ENCODE measurements at places on chromosomes 5 and 9.

- no peak for DNase-seq
Observed at GRCh38 chr5:74122979-74123590, 497.1 kb downstream of the ARHGEF28 start.

GRCh38 chr5:105874316-105874715 lies 1796.4 kb downstream of the EFNA5 start:
- no peak for DNase-seq

DNA sequence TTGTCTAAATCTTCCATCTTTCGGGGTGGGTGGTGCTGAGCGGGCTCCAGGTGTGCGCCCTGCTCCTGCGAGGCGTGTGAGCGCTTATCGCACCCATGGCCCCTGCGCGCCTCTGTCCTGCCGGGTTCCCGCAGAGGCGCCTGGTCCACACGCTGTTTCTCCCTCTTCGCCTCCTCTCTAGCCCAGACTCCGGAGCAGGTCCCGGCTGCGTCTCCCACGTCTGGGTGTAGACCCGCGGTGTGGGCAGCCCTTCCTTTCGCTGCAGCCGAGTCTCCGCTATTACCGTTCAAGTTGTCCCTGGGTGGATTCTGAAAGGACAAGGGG lies 40.5 kb upstream of the PLEKHG4B start:
- no peak for DNase-seq

DNA sequence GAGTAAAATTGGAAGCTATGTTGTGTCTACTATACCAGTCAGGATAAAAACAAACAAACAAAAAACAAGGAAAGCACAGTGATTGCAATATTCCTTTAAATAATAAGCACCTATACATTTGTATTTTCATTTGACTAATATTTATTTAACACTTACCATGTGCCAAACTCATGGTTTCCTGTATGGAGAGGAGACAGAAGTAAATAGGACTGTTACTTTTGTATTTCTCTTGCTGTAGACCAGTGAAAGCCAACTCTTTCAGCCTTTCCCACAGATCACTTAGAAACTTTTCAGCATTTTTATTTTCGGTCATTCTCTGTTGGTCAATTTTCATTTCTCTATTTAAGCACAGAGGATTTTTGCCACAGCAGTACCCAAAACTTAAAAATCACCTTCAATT lies 4.5 kb downstream of the CMYA5 start:
- DNase-seq = no peak

GRCh38 chr9:87140605-87141109 lies 193.4 kb upstream of the GAS1 start:
- no peak for DNase-seq

DNA sequence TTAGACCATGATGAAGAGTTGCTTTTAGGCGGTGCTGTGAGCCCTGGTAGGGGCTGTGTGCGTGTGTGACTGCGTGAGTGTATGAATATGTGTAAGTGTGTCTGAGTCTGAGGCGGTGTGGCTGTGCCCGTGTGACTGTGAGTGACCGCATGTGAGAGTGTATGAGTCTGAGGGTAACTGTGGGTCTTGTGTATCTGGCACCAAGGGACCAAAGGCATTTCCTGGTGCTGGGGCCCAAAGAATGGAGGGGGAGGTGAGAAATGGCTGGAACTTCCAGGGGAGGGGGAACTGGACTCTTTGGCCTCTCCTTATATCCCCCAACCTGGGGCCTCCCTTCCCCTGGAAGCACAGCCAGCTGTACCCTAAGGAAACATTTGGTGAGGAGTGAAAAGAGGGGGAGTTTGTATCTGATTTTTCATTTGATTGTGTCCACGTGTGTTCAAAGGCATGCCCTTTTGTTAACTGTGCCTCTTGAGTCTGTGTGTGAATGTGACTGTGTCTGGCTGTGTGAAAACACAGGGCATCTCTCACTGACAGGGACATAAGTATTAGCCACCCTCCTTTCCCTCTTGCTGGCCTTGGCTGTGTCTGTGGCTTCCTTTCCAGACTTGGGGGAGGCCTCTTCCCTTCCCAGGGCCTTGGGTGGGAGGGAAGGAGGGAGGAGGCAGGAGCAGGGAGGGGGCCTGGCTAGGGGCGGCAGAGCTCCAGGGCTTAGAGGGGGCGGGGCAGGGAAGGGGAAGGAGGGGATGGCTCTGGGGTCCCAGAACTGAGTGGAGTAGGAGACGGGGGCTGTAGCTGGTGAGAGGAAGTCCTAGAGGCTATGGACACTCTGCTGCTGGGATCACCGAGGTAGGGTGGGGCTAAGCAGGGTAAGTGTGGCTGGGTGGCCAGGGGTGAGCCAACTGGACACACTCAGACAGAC lies 1.4 kb downstream of the IL11RA start:
- DNase-seq = no peak

GRCh38 chr9:92618633-92619225 lies 51.2 kb downstream of the IPPK start:
- DNase-seq = no peak

DNA sequence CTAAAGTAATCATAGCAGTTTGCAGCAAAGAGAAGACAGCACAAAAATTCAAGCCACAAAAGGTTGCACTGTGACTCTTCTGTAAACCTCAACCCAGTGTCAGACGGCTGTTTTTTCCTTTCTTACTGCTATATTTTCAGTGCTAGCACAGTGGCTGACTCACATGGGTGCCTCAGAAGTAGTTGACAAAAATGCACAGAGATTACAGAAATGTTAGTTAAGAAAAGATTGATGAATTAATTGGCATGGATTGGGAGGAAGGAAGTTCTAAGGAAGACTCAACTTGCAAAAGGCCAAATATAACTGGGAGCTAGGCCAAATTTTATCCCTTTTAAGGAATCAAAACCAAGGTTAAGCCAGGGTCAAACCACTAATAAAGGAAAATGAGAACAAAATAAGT lies 43.7 kb upstream of the ITGA1 start:
- no peak for DNase-seq

DNA sequence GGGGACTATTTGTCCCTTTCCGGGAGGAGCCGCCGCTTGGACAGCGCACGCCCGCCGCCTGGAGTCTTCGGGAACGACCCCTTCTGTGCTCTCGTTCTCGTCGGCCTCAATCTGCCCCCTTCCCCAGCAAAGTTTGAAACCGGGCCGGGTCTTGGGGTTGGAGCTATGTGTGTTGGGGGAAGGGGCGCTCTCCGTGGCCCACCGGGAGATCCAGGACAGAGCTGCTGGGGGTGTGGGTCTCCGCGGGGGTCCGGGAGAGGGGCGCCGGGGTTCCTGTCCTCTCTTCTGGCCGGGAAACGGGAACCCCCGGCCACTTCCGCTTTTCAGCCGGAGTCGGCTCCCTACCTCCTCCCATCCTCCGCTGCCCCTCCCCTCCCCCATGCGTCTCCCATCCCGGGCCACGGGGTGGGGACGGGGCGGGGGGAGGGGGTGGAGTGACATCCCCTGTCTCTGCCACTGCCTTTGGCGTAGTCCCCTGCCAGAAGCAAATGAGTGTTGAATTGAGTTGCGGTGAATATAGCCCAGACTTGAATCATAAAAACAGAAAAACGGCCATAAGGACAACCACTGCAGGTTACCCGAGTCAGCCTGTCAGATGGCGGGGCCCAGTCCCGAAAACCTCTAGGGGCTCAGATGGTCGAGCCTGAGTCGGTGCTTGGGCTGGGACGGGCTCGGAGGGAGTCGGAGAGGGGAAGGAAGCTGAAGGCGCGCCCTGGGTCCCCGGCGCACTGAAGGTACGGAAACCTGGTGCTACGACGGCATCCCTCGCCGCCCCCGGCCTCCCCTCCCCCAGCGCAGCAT lies 1.1 kb downstream of the CPLX2 start:
- no peak for DNase-seq

DNA sequence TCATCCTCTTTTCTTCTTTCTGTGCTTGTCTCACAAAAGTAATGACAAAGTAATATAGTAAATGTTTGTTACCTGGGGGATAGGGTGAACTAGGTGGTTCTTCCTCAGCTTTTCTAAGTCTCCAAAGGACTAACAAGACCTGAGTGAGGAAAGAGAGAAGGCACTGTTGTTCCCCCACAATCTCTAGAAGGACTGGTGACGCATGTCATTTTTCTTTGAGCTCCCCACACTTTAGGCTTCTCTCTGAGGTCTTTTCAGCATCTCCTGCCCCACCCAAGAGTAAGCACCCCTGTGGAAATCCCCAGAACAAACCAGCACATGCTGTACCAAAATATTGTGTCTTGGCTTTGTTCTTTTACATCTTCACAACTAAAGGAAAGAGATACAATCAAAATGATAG lies 2.4 kb upstream of the IL7R start:
- DNase-seq = peak; percentile 36

- no peak for DNase-seq
Observed at GRCh38 chr9:15927161-15927560, 374.3 kb downstream of the CCDC171 start.

GRCh38 chr5:75496026-75496425 lies 15.4 kb downstream of the CERT1 start:
- no peak for DNase-seq

- DNase-seq = no peak
Observed at GRCh38 chr9:92094655-92095054, 20.6 kb downstream of the SPTLC1 start.

DNA sequence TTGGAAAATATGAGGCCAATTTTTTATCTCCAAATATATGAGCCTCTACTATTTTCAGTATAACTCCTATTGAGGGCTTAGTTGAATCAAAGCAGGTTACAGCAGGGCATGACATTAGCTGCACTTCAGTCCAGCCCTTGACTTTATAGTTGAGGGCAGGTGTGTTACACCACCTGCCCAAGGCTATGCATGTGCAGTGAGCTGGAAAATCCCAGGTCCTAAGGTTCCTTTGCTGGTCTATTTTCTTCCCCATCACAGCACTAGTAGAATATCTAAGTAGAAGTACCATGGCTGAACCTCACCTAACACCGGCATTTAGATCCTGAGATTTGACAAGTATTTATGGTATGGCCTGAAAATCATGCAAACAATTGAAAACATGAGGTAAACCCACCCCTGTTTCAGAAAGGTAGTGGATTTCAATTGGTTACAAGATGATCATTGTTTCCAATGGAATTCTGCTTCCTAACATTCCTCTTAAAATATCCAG lies 201.1 kb downstream of the SEMA5A start:
- DNase-seq = no peak

DNA sequence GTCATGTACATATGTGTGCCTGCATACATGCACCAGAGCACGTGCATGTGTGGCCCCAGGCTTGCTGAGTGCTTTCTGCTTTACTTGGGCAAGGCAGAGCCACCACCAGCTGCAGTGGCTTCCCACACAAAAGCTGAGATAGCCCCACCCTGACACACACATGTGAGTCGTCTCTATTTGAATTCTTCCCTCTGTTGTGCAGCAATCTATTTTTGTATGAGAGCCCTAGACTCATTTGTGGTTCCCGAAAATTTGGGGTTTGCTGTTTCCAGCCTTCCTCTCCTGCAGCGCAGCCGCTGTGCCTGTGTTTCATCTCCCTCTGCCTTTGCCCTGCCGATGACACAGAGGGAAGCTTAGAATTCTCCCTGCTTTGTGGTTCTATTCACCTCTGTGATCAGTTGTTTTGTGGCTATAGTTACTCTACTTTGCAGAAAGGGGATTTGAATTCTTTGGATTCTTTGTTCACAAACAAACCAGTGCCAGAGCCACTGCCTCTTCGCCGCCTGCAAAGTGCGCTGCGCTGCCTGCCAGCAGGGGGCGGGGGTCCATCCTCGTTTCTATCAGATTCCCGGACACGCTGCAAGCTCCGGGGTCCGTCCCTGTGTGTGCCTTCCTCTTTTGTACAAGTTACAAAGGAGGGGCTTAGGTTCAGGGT lies 95.8 kb upstream of the DAP start:
- DNase-seq = no peak

DNA sequence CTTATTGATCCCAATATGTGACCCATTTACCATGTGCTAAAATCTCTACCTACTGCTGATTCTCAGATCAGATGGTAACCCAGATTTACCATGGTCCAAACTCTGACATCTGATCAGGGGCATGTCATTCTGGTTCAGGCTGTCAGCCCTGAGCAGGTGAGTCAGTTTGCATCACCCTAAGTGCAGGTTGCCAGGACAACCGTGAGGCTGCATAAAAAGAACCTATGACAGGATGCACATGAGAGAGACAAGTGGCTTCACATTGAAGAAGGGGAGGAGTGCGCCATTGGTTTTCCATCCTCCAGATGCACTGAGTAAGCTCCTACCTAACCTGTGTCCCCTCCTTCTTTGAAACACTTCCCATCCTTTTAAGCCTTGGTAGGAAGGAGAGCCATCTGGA lies 801 bp upstream of the PRSS3 start:
- no peak for DNase-seq

DNA sequence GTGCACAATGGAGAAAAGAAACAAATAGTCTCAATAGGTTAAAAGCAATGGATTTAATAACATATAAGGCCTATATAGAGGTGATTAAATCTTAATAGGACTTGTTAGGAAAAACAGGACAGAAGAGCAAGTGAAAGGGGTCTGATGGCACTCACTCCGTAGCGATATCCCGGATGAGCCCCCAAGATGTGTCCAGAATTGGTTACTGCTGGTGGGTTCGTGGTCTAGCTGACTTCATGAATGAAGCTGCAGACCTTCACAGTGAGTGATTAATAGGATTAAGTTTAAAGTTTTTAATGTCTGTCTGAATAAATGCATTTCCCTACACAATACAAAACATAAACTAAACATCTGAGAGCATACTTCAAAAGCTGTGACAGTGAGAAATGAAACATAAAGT lies 110.4 kb upstream of the FAM174A start:
- no peak for DNase-seq

- peak; percentile 4 for DNase-seq
Observed at GRCh38 chr5:142426129-142427014, 101.6 kb upstream of the SPRY4 start.

DNA sequence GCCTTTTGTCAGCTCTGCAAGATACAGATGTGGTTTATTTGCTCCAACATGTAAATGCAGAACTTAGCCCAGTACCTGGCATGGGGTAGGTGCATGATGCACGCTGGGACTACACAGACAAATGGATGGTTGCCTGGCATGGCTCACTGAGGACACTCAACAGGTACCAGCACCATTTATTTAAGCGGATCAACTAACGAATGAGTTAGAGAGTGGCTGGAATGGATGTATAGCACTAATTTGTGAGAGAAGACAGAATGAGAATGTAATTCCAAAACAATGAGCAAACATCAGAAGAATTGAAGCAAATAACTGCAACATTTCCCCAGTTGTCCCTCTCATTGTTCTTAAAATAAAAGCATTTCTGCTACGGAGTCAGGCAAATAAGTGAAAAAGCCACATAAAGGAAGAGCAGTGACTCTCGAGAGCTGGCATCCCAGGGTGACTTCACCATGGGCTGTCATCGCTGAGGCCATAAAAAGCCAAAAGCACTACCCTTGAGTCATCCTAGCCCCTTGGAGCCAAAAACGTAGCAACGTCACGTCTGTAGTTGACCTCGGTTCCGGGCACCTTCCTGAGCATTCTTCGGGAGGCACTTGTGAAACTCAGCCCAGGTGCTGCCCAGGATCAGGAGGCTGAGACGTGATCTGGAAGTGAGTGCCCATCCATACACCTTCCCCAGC lies 290.3 kb downstream of the NSG2 start:
- DNase-seq = no peak

GRCh38 chr5:38023799-38024198 lies 184.0 kb upstream of the GDNF start:
- no peak for DNase-seq

GRCh38 chr5:17415321-17415758 lies 82.7 kb upstream of the TAF11L2 start:
- no peak for DNase-seq

- no peak for DNase-seq
Observed at GRCh38 chr9:37899041-37899440, 4.9 kb downstream of the SLC25A51 start.

All from stimulated activated CD8-positive, alpha-beta memory T cell treated with anti-CD3 and anti-CD28 coated beads, Interleukin-7, amount 100 ng/mL, for 1 hour (primary cell).